Nephron progenitor cell (in vitro differentiated cells): ENCODE measurements at places on chromosomes 6 and 20.
A peak's percentile ranks its signal among the peaks of the same experiment; 100 is the strongest.

DNA sequence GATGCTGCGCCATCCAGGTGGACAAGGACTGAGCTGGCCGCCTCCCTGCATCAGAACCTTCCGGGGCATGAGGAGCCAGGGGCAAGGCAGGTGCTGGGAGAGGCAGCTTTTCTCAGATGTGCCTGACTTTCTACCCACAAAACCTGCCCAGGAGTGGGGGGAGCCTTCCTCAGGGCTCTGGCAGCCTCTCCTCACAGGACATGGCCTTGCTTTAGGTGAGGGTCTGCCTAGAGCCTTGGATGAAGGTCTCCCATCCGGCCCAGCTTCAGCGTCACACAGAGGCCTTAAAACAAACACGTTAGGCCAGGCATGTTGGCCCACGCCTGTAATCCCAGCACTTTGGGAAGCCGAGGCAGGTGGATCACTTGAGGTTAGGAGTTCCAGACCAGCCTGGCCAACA, 7.4 kb downstream of the BCAS4 start:
- no peak for DNase-seq

GRCh38 chr6:44672086-44672485, 284.6 kb downstream of the CDC5L start:
- DNase-seq: no peak

DNA sequence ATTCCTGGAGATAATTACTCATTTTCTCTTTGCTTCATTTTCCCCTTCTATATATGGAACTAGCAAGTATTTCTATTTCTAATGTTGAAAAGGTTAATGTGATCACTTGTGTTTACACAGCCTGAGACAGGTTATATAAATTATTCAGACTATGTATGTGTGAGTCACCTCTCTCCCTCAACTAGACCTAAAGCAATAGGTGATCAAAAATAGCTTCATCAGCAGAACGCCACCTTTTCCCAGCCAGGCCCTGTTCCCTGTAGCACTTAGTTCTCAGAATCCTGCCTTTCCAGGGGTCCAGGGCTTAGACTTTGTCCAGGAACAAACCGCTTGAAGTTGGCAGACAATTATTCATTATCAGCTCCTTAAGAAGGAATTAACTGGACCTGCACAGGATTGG, 125.3 kb upstream of the EXOC2 start:
- no peak for DNase-seq

DNA sequence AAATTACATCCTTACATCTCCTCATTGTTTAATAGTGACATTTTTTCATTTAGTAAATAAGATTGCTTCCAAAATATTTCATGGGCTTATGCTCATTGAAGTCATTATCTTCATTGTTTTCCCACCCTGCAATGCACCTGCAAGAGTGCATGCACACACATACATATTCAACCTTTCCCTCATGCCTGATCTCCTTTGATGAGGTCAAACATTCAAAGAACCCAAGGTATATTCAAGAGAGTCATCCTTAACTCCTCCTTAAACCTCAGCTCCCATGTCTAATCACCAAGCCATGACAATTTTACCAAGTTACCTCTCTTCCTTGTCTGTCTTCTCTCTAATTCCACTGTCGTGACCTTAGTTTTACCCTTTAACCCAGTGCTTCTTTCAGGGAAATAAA, 56.5 kb downstream of the HIVEP2 start:
- DNase-seq: no peak

GRCh38 chr6:146664871-146665360, 66.1 kb downstream of the ADGB start:
- DNase-seq: no peak

GRCh38 chr20:51667491-51667890, 100.7 kb downstream of the ATP9A start:
- no peak for DNase-seq

GRCh38 chr6:131635384-131636340, 1.4 kb upstream of the ENPP3 start:
- no peak for DNase-seq

DNA sequence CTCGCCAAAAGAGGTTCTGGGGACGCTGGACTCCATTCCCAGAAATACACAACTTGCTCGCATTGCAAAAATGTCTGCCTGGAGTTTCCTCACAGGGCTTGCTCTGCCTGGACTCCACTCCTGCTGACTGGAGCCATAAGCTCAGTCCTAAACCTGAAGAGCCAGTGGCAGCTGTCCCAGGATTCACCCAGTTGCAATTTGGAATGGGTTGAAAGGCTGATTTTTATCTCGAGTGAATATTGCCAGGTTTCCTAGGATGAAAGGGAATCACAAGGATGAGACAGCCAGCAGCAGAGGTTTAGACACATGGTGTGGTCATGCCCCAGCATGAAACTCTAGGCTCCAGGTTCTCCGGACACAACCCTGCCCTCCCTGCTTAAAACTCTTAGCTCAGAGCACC, 223.3 kb downstream of the BMP7 start:
- no peak for DNase-seq

DNA sequence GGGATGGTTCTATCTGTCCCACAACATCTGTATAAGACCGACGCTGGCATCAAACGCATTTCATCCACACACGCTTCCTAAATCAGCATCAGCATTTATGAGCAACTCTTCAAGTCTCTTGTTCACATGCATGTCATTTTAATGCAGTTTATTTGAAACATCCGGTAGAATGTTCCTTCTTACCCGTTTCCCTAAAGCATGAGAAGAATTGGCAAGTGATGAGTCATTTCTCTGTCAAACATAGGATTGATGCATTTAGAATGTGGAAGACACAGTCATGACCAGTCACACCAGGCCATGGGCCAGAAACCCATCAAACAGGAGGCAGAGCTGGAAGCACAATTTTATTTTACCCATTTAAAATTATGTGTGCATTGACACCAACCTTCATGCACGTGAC, 122.8 kb downstream of the UST start:
- DNase-seq: no peak

DNA sequence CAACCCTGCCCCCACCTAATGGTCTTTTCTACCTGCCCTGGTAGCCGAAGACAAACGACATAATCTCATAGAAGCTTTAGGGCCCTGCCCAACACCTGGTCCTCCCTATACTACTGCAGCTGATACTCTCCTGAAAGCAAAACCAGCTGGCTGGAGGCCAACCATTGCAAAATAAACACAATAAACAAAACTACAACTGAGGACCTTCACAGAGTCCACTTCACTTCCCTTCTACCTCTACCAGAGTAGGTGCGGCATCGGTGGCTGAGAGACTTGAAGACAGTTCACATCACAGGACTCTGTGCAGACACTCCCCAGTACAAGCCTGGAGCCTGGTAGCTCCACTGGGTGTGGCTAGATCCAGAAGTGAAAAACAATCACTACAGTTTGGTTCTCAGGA, 476.2 kb downstream of the MMUT start:
- no peak for DNase-seq

DNA sequence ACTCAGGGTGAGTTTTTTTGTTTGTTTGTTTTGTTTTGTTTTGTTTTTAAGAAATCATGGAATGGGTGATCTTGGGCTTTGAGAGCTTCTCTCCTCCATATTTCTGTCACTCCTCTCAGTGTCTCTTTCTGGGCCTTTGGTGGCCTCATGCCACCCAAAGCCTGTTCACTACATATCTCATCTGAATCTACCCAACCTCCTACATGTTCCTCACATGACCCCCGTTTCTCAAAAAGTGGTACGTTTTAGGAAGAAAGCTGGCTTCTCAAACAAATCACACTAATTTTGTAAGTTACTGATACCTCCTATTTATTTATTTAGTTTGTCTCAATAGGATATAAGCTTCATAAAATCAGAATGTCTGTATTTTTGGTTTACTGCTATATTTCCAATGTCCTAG, 80.0 kb downstream of the SESN1 start:
- no peak for DNase-seq

DNA sequence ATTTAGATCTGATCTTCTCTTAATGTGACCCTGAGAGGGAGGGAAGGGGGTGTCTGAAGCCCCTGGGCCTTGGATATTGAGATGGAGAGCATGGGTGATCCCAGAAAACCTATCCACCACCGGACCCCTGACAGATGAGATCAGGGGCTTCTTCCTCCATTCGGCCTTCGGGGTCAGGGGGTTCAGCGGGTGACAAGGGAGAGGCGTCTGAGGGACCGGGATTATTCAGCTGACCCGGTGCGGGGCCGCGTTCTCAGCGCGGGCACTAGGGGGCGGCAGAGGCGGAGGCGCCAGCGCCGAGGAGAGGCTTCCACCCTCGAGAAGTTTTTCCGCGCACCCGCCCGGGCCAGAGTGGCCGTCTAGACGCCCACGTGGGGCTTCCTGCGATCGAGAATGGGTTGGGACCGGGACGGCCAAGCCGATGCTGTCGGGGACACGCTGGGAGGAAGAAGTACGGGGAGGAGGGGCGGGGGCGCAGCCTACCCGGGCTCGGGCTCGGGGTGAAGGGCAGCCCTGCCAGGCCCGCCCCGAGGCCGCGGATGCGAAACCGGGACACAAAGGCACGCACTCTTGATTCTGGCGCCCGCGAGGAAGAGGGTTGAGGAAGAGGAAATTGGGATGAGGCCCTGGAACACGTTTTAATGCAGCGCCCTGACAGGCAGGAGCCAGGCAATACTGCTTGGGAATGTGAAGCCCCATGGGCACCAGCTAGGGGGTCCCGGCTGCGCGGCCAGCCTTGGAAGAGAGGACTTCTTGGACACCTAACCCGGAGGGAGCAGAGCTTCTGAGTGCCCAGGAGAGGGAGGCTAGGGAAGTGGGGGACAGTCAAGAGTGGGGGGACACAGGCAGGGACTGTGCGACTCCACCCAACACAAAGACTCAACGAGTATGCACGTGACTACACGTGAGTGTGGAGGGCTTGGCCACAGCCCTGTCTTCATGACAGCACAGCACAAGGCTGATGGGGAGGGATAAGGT, 30.6 kb downstream of the COL11A2 start:
- DNase-seq: peak; percentile 90

DNA sequence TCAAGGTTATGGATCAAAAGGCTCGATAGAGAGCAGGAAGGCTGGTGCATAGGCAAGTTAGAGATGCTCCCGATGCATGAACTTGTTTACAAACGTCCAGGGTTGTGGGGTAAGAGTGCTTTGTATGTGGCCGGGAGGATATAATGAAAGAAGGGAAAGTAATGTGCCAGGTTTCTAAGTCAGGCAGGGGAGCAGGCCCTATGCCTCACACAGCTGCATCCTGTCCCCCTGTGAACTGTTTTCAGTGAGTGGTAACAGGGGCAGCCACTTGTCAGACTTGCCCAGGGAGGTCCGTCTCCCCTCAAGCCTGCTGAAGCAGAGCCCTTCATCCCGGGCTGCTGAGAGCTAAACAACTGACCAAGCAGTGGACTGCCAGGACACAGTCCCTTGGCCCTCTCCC, 19.4 kb downstream of the KCNK5 start:
- no peak for DNase-seq

- no peak for DNase-seq
Measured at GRCh38 chr6:3355358-3356055, 96.8 kb downstream of the PSMG4 start.
